ENCODE measurements at places on chromosomes 7 and 10.
A peak's percentile ranks its signal among the peaks of the same experiment; 100 is the strongest.

DNA sequence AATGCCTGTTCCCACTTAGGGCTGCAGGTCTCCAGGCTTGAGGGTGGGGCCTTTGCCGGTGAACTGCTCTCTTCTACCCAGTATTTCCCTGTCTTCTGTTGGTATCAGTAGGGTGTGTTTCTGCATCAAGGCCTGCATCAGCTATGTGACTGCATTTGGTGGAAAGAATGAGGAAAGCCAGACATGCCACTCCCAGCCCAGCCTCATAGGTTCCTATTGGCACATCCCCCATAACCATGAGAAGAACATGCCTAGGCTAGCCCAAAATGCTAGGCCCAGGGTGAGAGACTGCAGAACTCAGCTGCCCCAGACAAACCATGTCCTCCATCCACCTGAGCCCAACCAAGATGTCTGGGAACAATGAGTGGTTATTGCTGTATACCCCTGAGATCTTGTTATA lies 380.3 kb upstream of the ADARB2 start:
- DNase-seq = no peak
- no peak overlapping the region for H3K4me3 ChIP-seq
- no peaks in the 10 kb centered on the region for H3K4me1 ChIP-seq
- no peaks in the 10 kb centered on the region for H3K36me3 ChIP-seq
- H3K27ac ChIP-seq = no peak overlapping the region
- no peaks in the 10 kb centered on the region for H3K27me3 ChIP-seq

GRCh38 chr10:114398587-114399331 lies 5.5 kb downstream of the AFAP1L2 start:
- no peak overlapping the region for H3K4me3 ChIP-seq
- H3K27ac ChIP-seq = no peak overlapping the region
- H3K4me1 ChIP-seq = no peaks in the 10 kb centered on the region
- H3K27me3 ChIP-seq = peaks cover 9% of the 10 kb centered on the region
- DNase-seq = no peak

GRCh38 chr7:155226261-155227003 lies 71.2 kb upstream of the INSIG1 start:
- H3K36me3 ChIP-seq = no peaks in the 10 kb centered on the region
- peaks cover 16% of the 10 kb centered on the region for H3K4me1 ChIP-seq
- H3K4me3 ChIP-seq = no peak overlapping the region
- H3K27me3 ChIP-seq = peaks cover 17% of the 10 kb centered on the region

GRCh38 chr7:23472956-23473843 lies 2.9 kb upstream of the IGF2BP3 start:
- no peaks in the 10 kb centered on the region for H3K27me3 ChIP-seq
- DNase-seq = no peak
- peaks cover 4% of the 10 kb centered on the region for H3K4me1 ChIP-seq
- H3K4me3 ChIP-seq = peak overlapping the region; percentile 73

GRCh38 chr10:86149257-86149656 lies 217.3 kb downstream of the GRID1 start:
- DNase-seq = no peak
- H3K4me1 ChIP-seq = no peaks in the 10 kb centered on the region
- H3K36me3 ChIP-seq = no peaks in the 10 kb centered on the region
- no peaks in the 10 kb centered on the region for H3K27me3 ChIP-seq
- no peak overlapping the region for H3K27ac ChIP-seq

DNA sequence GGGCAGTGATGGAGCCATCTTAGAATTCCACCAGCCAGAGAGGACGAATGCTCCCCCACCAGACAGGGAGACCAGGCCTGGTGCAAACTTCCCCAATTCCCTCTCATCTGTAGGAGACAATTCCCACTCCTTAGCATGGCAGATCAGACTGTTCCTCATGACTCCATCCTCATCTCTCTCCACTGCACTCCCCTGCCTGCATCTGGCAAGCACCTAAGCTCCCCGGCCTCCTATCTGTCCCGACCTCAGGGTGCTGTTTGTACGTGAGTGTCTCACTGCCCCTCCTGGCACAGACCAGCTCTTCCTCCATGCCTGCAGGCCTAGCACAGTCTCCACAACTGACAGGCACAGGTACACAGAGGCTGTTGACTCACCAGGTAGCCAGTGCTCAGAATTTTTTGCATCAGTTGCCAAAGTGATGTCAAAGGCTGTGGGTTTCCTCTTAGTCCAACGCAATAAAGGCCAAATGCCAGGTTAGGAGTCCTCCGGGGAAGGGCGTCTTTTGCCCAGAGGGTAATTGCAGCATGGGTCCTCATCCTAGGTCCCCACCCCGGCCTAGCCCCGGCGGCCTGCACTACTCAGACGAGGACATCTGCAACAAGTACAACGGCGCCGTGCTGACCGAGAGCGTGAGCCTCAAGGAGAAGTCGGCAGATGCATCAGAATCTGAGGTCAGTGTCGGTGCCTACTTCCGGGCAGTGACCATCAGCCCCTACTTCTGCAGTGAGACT lies 436.8 kb upstream of the FOXK1 start:
- H3K27me3 ChIP-seq = no peaks in the 10 kb centered on the region
- H3K27ac ChIP-seq = no peak overlapping the region

DNA sequence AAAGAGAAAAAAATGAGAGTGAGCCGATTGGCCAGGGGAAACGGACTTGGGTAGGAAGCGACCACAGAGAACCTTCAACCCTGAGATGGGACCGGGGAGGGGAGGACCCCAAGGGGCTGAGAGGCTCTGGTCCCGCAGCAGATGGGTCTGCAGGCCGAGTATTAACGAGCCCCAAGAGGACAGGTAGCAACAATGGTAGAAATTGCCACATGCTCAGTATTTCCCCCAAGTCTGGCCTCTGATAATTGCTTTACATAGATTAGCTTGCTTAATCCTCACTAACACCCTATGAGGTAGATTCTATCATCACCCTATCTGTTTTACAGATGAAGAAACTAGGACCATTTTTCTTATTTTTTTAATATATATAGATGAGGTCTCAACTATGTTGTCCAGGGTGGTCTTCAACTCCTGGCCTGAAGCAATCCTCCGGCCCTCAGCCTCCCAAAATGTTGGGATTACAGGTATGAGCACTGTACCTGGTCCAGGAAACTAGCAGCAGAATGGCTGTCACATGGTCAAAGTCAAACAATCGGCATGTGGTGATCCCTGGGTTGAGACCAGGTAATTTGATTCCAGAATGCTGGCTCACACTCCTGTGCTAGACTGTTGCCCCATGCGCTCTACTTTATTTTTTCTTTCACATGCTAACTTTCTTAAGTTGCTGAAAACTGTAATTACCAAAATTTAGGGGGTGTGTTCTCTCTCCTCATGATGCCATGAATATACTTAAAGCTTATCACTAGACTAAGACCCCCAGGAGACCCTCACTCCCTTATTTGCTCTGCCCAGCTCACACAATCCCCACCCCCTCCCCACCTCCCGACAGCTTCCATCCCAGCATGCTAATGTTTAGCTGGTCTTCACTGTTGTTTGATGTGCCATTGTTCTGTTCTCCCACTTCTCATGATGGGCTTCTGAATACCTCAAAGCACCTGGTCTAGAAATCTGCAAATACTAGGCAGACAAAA lies 67.9 kb upstream of the AFAP1L2 start:
- DNase-seq = no peak
- peaks cover 9% of the 10 kb centered on the region for H3K4me1 ChIP-seq
- H3K4me3 ChIP-seq = peak overlapping the region; percentile 12
